ENCODE measurements at places on chromosomes 11 and 22. TPM values are rescaled to one million over a fixed set of nuclear protein-coding genes. Genes with fewer than 3 reads are reported as not detected.

The XKR3 gene
- not detected for polyA plus RNA-seq

The ZNF214 gene
- not detected for polyA plus RNA-seq

DNA sequence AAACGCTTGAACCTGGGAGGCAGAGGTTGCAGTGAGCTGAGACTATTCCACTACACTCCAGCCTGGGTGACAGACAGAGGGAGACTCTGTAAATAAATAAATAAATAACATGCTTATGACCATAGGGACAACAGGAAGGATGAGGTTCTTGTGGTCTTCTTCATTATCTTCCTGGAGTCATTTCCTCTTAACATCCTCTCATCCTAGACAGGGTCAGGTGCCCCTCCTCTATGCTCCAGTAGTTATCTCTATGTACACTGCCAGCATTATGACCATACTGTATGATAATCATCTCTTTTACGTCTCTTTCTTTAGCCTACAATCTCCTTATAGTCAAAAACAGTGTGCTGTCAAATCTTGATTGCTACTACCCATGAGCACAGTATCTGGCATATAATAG lies 17.7 kb downstream of the RAB30 start:
- DNase-seq, result no peak

DNA sequence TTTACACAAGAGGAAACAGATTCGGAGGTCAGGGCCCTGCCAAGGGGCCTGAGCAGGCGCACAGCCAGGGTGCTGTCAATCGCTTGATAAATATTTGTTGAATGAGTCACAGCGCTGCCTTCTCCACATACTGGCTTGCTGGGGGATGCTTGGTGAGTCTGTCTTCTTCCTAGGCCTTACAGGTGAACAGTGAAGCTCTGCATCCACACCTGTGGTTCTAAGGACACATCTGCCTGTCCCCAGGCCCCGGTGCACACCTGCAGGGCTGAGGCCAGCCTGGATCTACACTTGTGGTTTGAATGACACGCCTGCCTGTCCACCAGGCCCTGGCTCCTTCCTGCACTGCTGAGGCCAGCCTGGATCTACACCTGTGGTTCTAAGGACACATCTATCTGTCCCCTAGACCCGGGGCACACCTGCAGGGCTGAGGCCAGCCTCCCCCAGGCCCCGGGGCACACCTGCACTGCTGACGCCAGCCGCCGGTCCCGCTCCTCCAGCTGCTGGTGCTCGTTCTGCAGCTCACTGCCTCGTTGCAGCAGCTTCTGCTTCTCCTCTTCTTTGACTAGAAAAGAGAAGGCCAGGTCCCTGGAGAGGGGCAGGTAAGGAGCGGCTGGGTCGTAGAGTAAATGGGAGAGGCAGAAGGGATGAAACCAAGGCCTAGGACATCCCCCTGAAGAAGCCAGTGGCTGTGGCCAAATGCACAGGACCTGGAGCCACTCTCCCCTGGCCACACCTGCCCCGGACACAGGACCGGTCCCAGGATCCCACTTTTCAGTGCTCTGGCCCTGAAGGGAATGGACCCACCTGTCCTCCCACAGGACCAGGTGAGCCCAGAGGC lies 124.6 kb downstream of the PHF21B start:
- no peak for DNase-seq

DNA sequence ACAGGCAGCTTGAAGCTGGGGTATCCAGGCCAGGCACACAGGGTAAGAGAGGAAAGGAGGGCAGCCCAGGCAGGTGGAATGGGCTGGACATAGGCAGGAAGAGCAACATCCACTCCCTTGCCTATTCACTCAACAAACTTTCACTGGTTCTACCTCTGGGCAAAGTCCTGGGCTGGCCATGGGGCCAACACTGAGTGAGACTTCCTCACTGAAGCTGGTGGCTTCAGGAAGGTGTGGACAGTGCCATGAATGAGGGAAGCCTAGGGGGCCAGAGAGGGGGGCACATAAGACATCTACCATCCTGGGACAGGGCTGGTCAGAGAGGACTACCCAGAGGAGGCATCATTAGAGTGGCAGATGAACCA lies 44.9 kb upstream of the TCF20 start:
- no peak for DNase-seq

The CARD18 gene
- not detected for polyA plus RNA-seq
